ENCODE measurements at places on chromosomes 5 and 9.

- DNase-seq, result no peak
These were observed 23.9 kb upstream of the CPLX2 start for GRCh38 chr5:175847503-175847902.

GRCh38 chr5:97125125-97125683, 17.2 kb downstream of the LIX1 start:
- DNase-seq, result no peak

GRCh38 chr5:159135896-159136531, 36.3 kb upstream of the EBF1 start:
- peak; percentile 47 for DNase-seq

DNA sequence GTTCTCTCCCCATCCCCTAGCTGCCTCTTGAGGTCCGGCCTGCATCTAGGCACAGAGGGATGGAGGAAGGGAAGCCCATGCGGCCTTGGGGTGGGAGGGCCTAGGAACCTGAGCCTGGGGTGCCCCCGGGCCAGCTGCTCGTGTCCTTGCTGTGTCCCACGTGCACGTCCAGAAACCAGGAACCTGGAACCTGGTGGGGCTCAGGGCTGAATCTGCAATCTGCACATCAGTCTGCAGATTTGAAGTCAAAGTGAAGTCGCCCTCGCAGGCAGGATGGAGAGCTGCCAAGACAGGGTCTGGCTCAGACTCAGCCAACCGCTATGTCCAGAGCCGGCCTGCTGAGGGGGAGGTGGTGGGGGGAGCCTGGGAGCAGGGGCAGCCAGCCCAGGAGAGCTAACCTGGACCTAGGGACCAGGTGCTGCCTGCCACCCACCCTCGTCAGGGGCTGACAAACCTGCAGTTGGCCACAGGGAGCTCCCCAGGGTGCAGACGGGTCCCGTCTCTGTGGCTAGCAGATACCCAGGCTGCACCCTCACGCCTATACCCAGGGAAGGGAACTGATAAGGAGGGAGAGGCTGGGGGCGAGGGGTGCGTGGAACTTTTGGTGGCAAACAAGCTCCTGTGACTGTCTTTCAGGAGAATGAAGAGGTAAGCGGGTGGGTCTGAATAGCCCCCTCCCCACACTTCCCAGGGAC, 103.5 kb upstream of the SIMC1 start:
- DNase-seq, result no peak
